Common myeloid progenitor, CD34-positive (primary cell): ENCODE measurements at places on chromosomes 2 and 18.

GRCh38 chr2:25897506-25897905 is 19.2 kb upstream of the ASXL2 start:
- DNase-seq = no peak

GRCh38 chr18:42072407-42072806 is 117.4 kb downstream of the PIK3C3 start:
- DNase-seq = no peak

DNA sequence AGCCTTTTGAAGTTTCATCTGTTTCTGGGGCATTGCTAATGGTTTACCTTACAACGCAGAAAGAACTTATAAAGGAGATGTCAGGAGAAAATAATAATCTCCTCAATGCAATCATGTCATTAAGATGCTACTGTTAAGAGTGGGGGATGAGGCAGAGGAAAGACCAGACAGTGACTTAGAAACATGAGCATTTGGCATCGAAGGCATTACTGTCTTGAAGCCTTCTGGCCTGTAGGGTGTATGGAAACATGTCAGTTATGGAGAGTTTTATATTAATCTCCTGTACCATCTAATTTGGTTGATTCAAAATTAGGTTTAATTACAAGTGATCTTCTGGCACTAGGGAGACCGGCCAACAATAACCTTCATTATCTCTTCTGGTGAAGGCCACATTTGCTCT is 32.5 kb downstream of the CDC42EP3 start:
- no peak for DNase-seq

DNA sequence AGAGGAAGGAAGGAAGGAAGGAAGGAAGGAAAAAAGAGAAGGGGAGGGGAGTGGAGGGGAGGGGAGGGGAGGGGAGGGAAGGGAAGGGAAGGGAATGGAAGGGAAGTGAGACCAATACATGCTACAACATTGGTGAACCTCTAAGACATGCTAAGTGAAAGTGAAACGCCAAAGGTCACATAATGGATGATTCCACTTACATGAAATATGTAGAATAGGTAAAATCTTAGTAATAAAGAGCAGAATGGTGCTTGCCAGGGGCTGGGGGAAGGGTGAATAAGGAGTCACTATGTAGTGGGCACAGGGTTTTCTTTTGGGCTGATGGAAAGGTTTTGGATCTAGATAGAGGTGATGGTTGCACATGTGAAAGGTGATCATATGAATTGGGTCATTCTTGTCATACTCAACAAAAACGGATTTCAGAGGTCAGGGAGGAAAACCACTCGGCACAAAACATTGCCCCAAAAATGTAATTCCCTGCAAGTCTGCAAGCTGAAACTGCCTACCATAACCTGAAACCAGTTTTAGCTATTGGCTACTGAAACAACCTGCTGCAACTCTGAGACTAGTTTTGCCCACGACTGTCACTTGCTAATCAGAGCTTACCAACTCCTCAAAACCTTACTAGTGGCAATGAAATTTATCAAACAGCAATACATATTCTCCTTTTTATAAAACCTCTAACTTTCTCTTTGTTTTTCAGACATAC is 59.2 kb downstream of the CCDC141 start:
- no peak for DNase-seq

- peak; percentile 32 for DNase-seq
Observed at GRCh38 chr2:105919826-105920225, 175.1 kb downstream of the NCK2 start.

GRCh38 chr18:59264121-59264571 is 9.1 kb downstream of the RAX start:
- no peak for DNase-seq

GRCh38 chr18:48099481-48100164 is 169.2 kb upstream of the SMAD2 start:
- no peak for DNase-seq

DNA sequence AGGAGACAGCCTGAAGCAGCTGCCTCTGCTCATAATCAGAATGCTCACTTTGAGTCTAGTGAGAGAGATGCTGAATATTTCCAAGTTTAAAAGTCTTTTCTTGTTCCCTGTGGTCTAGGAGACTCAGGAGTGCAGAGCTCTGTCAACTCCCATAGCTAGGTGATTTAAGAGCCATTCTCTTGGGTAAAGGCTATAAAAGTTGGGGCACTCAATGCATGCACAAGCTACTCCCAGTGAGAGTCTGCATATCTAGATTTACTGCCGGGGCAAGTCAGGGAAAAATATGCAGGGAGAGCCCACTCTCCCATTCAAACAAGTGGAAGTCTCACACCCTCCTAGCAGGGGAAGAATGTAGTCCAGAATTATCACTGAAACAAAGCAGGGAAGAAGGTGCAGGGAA is 408.6 kb upstream of the KCNJ3 start:
- DNase-seq = no peak

DNA sequence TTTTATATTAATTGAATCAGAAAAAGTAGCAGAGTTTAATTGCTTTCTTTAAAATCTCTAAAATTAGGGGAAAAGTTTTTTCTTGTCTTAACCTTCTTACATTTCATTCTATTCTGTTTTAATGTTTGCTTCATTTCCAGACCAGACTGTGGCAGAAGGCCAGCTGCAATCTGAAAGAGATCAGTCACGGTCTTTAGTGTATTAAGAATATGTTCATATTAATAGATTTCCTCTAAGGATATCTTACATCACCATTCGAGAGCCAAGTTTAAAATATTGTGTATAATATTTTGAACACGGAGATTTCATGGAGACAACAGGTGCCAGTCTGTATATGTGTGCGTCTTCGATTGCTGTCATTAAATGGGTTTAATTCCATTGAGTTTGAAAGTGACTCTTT is 230.9 kb upstream of the ZSWIM2 start:
- no peak for DNase-seq

GRCh38 chr2:10941383-10941782 is 29.6 kb downstream of the KCNF1 start:
- no peak for DNase-seq

GRCh38 chr2:190940454-190940853 is 59.8 kb downstream of the GLS start:
- DNase-seq = no peak

GRCh38 chr2:121075641-121076497 is 209.1 kb downstream of the TFCP2L1 start:
- DNase-seq = no peak

DNA sequence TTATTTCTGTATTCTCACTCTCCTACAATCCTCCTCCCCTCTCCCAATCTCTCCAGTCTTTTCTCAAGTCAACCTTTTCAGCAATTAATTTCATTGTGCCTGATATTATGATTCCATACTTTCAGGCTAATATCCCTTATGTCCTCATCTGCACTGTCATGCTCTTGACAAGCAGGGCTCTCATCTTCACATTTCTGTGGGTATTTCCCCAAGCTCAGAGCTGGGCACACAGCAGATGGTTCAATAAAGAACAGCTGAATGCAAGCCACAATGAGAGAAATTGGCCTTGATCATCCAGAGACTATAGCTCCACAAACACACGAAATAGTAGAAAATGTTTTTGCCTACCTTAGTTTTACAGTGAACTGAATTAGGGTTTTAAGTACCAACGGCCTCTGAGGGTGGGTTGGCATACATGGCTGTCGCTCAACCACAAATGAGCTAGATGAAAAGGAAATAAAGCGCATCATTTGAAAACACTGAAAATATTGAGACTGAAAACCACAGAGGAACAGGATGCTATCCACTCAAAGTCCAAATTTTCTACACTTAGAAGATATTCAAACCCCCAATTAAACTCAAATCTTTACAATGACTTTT is 47.5 kb upstream of the STAT1 start:
- peak; percentile 26 for DNase-seq

DNA sequence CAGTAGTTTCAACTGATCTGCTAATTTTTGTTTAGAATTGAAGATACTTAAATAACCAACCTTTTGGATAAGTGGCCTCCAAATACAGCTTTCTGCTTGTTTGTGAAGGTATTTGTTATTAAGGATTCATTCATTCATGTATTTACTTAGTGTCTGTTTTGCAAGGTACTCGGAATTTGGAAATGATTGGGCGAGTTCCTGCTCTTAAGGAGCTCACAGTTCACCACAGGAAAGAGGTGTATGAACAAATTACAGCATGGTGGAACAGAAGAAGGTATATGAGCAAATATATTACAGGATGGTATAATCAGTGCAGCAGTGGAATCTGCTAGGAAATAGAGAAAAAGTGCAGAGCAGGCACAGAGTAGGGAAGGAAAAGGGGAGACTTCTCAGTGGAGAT is 4.5 kb downstream of the ACSL3 start:
- DNase-seq = no peak

DNA sequence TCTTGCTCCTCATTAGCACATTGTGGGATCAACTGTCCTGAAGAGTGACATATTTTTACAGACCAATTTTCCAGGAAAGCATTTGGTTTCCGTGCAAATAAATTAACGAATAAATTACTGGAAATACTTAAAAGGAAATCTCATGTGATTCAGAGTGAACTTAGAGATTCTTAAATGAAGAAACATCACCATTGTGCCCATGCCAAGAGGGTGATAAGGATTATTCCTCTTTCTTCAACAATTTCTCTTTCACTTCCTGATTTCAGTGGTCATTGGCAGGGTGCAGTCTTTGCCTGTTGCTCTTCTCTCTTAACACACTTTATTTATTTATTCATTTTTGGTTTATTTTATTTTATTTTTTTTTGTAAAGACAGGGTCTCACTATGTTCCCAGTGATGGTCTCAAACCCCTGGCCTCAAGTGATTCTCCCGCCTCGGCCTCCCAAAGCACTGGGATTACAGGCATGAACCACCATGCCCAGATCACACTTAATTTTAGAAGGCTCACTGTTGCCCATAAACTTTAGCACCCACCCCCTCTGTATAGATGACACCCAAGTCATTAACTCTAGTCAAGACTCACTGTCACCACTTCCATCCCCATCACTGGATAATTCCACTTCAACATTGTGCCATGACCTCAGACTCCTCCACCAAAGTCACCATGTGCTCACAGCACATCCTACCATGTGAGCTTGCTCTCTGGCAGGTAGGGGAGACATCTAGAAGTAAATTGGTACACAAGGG is 92.6 kb upstream of the CERS6 start:
- DNase-seq = peak; percentile 44

GRCh38 chr2:229066121-229066715 is 204.9 kb downstream of the PID1 start:
- DNase-seq = no peak

DNA sequence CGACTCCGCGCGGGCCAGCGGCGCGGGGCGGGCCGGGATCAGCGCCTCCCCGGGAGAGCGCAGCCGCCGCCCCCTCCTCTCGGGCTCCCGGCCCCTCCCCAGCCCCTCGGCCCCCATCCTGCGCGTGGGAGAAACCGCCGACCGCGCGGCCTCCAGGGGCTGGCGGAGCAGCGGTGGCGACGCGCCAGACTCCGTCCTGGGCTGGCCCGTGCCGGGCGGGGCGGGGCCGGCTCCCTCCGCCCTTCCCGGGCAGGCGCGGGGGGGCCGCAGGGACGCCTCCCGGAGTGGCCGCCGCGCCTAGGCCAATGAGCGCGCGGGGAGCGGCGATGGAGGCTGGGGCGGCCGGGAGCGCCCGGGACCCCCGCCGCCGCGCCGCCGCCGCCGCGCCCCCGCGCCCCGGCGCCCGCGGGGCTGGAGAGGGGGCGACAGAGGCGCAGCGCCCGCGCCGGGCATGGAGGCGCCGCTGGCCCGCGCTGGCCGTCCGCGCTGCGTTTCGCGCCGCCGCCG is 49.1 kb downstream of the KCNIP3 start:
- no peak for DNase-seq

DNA sequence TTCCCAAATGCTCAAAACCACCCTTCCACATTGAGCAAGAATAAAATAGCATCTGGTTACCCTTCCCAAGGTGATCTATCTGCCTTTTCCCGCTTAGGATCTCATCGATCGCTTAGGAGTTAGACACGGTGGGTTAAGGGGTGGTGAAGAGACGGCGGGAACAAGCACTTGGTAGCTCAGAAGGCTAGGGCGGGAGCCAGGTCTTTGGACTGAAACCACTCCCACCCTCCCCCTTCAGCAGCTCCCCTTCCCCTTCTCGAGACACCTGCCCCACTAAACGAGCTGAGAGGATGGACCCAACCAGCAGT is 513 bp downstream of the THOC1 start:
- DNase-seq = no peak
